ENCODE measurements at places on chromosomes 4 and X. TPM values are rescaled to one million over a fixed set of nuclear protein-coding genes. Genes with fewer than 3 reads are reported as not detected.

- H3K27ac ChIP-seq, result no peak overlapping the region
- no peaks in the 10 kb centered on the region for H3K36me3 ChIP-seq
- no peak for DNase-seq
- H3K4me1 ChIP-seq, result no peaks in the 10 kb centered on the region
- H3K4me3 ChIP-seq, result no peak overlapping the region
- no peaks in the 10 kb centered on the region for H3K27me3 ChIP-seq
Measured at GRCh38 chrX:119617517-119618164, 11.4 kb upstream of the NKRF start.

DNA sequence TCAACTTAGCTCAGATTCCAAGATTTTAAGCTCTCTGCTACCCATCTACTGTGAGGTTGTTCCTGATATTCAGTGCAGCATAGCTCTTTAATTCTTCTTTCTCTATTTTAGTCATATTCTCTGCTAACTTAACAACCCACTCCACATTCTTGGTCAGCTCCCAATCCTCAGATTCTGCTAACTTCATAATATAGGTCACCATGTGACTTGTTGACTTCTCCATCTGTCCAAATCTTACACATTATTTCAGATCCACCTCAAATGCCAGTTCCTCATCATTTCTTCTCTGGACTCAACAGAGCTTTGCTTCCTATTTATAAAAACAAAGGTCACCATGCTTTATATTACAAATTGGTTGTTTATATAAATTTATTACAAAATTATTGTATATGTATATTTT is 29.3 kb upstream of the RXFP1 start:
- no peaks in the 10 kb centered on the region for H3K4me1 ChIP-seq
- H3K27me3 ChIP-seq, result no peaks in the 10 kb centered on the region
- no peak overlapping the region for H3K4me3 ChIP-seq
- no peak for DNase-seq

DNA sequence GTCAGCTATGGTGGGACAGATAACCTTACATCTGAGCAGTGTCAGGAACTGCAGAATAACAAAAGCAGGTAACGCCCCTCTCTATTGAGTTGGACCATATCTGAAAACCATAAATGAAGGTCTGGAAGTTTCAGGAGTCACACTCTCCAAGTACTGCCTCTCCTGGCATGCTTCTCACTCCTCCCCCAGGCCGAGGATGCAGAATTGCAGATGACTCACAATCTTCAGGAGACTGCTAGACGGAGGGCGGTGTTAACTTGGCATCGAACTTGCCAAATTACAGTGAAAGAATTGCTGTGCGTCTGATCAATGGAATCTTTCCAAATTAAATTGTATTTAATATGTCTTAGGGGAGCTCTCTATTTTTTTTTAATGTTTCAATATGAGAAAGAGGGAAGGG is 67.1 kb upstream of the TRIM2 start:
- no peaks in the 10 kb centered on the region for H3K27me3 ChIP-seq
- no peak overlapping the region for H3K27ac ChIP-seq
- DNase-seq, result peak; percentile 73
- peaks cover 6% of the 10 kb centered on the region for H3K4me1 ChIP-seq

DNA sequence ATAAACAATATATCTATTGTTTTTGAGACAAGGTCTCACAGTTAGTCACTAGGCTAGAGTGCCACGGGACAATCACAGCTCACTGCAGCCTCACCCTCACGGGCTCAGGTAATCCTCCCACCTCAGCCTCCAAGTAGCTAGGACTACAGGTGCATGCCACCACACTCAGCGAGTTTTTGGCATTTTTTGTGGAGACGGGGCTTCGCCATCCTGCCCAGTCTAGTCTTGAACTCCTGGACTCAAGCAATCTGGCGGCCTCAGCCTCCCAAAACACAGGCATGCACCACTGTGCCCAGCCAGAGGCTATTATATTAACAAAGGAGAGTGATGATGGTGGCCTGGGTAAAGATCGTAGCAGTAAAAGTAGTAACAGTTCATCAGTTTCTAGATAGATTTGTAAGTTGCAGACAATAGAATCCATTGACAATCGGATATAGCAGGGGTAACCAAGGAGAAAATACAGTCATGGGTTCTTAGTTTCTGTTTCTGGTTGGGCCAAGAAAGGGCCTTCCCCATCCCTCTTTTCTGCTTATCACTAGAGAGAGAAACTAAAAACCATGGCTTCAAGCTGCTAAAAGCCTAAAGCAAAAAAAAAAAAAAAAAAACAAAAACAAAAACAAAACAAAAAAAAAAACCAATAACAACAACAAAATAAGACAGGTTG is 60.6 kb downstream of the ANXA10 start:
- H3K27me3 ChIP-seq, result no peaks in the 10 kb centered on the region
- no peaks in the 10 kb centered on the region for H3K36me3 ChIP-seq
- no peak for DNase-seq
- no peak overlapping the region for H3K27ac ChIP-seq

DNA sequence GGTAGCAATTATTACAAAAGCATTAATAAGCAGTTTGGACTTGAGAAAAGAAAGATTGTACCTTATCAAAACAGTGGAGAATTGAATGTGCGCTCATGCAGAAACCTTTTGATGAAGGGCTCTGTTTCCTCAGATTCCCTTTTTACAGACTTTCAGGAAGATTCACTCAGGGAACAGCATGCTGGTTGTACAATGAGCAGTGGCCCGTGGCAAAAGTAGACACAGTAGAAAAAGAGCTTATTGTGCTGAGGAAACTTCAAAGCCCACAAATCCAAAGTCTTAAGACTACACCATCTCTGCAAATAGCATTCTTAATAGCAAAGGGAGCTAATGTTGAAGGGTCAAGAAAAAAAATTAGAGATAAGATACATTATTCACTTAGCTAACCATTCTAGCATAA is 858.9 kb downstream of the PDHA2 start:
- no peak for DNase-seq
- H3K36me3 ChIP-seq, result no peaks in the 10 kb centered on the region
- no peaks in the 10 kb centered on the region for H3K4me1 ChIP-seq
- H3K4me3 ChIP-seq, result no peak overlapping the region
- no peak overlapping the region for H3K27ac ChIP-seq

DNA sequence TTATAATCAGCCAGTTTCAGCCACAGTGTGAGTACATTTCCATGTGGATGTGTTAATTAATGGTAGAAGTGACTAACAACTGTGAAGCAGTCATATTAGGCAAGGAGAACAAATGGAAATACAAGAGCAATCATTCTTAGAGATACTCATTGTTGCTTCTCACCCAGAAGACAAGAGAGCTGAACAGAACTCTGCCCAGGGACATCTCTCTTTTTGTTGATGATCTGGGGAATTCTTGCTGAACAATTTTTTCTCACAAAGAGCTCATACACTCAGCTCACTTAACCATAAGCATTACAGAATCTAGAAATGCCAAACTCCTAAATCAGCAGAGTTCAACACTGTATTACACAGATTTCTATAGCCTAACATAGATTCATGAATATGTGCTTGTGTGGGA is 150.1 kb downstream of the COMMD8 start:
- no peaks in the 10 kb centered on the region for H3K27me3 ChIP-seq
- H3K4me1 ChIP-seq, result no peaks in the 10 kb centered on the region
- no peak for DNase-seq
- no peaks in the 10 kb centered on the region for H3K36me3 ChIP-seq
- no peak overlapping the region for H3K4me3 ChIP-seq

GRCh38 chr4:140556372-140557085 is 12.2 kb downstream of the UCP1 start:
- H3K4me3 ChIP-seq, result no peak overlapping the region
- H3K36me3 ChIP-seq, result no peaks in the 10 kb centered on the region
- DNase-seq, result no peak
- no peaks in the 10 kb centered on the region for H3K27me3 ChIP-seq
- H3K4me1 ChIP-seq, result no peaks in the 10 kb centered on the region
- H3K27ac ChIP-seq, result no peak overlapping the region

DNA sequence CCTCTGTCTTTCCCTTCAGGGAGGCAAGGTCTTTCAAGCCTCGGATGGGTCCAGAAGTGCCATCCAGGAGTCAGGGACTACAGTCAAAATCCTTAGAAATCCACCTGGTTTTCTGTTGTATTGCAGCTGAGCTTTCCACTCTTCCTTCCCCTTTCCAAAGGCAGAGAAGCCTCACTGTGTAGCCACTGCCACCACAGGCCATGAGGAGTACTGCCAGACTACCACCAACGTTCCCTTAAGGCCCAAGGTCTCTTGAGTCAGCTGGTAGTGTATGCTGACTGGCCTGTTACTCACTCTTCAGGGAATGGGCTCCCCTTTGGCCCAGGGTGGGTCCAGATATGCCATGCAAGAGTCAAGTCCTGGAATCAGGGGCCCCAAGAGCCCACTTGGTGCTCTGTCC is 1454.1 kb downstream of the PCDH19 start:
- no peaks in the 10 kb centered on the region for H3K36me3 ChIP-seq
- no peak overlapping the region for H3K27ac ChIP-seq
- H3K4me3 ChIP-seq, result no peak overlapping the region
- no peaks in the 10 kb centered on the region for H3K27me3 ChIP-seq

GRCh38 chr4:125486351-125486750 is 171.6 kb downstream of the FAT4 start:
- H3K27ac ChIP-seq, result no peak overlapping the region
- H3K36me3 ChIP-seq, result peaks cover 70% of the 10 kb centered on the region
- no peak overlapping the region for H3K4me3 ChIP-seq

GRCh38 chrX:31440546-31440945 is 368.7 kb upstream of the FTHL17 start:
- no peaks in the 10 kb centered on the region for H3K4me1 ChIP-seq
- no peaks in the 10 kb centered on the region for H3K36me3 ChIP-seq
- no peaks in the 10 kb centered on the region for H3K27me3 ChIP-seq
- H3K27ac ChIP-seq, result no peak overlapping the region
- H3K4me3 ChIP-seq, result no peak overlapping the region

DNA sequence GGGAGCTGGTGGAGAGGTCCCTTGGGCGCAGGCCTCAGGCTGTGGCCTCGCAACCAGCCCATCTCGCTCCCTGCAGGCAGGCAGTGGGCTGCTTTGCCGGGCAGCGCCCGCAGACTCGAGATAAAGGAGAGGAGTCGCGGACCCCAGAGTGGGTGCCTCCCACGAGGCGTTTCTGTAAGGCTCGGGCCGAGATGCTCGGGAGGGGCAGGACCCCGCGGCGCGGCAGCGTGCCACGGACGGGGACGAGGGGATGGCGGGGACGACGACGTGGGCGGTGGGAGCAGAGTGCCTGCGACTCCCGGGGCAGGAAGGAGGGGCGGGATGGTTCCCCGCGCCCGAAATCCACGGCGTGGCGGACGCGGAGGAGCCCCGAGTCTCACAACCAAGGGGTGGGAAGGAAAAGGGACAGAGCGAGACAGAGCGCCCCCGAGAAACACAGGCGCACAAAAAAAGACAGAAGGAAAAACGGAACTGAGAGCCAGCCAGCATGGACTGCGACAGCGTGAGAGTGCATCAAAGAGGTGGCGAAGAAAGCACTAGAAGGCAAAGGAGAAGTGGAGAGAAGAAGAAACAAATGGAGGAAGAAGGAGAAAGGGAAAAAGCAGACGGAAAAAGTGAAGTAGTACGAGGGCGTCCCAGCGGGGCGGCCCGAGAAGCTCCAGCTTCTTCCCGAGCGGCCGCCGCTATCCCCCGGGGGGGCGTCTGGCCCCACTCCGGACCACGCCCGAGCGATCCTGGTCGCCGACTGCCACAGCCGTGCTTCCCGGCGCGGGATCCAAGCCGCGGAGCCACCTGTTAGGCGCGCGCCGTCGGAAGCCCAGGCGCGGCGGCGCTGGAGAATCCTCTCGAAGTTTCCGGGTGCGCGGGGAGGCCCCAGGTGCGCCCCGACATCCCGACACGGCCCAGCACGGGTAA is 1.5 kb downstream of the BEND4 start:
- peaks cover 16% of the 10 kb centered on the region for H3K27me3 ChIP-seq
- H3K4me3 ChIP-seq, result no peak overlapping the region
- no peak for DNase-seq
- no peaks in the 10 kb centered on the region for H3K4me1 ChIP-seq
- H3K36me3 ChIP-seq, result no peaks in the 10 kb centered on the region
- no peak overlapping the region for H3K27ac ChIP-seq

GRCh38 chr4:174520660-174521059 is 1.6 kb downstream of the HPGD start:
- DNase-seq, result no peak
- peaks cover 21% of the 10 kb centered on the region for H3K27me3 ChIP-seq
- H3K4me3 ChIP-seq, result no peak overlapping the region
- no peak overlapping the region for H3K27ac ChIP-seq
- H3K36me3 ChIP-seq, result no peaks in the 10 kb centered on the region
- peaks cover 8% of the 10 kb centered on the region for H3K4me1 ChIP-seq

FOXR2 gene
- total RNA-seq, result not detected

CD40LG gene
- total RNA-seq, result not detected

SPP1 gene
- total RNA-seq, result 2.7 TPM
